COR-L47 (cell line): ENCODE measurements at places on chromosomes 12 and 14.

DNA sequence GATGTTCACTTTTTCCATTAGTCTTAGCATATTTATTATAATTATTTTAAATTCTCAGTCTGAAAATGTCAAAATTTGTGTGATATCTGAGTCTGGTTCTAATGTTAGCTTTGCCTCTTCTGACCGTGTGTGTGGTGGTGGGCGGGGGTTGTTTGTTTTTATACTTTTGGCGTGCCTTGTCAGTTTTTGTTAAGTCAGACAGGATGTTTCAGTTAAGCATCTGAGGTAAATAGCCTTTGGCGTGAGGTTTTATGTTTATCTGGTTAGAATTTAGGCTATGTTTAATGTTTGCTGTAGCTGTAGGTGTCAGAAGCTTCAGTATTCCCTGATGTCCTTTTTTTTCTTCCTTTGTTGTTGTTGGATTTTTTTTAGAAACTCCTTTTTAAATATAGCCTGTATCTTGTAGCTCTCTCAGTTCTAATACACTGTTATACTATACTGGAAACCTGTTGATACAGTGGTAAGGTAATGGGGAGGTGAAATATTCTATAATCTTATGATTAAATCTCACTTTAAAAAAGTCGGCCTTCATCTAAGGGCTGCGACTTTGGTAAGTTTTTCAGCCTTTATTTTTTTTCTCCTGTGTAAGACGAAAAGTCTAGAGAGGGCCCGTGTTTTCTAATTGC is 111.6 kb downstream of the SCAF11 start:
- DNase-seq = peak; percentile 16

- no peak for DNase-seq
These were observed 209.0 kb upstream of the PLEKHG7 start for GRCh38 chr12:92493816-92494215.

GRCh38 chr14:93012951-93013719 is 90.2 kb downstream of the CHGA start:
- no peak for DNase-seq

DNA sequence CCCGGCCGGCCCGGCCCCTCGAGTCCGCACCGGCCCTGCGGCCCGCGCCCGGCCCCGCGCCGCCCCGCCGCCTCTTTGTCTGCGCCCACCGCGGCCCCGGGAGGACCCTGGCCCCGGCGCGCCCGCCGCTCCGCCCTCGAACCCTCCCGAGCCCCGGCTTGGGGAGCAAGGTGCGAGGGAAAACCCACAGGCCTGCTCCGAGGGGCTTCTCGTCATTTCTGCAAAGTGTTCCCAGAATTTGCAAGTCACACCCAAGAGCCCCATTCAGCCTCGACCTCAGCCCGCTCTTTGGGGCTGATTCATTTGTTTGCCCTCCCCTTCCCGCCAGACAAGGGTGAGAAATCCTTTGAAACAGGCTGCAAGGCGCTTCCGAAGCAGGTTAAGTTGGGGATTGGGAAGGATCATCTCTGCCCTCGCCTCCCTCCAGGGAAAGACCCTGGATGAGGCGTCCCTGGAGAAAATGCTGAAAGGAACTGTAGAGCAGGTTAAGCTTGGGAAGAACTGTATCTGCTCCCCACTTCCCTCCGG is 325 bp upstream of the CLIP1 start:
- no peak for DNase-seq

- DNase-seq = no peak
These were observed 21.9 kb upstream of the PPP2R5C start for GRCh38 chr14:101739446-101740141.
